ENCODE measurements at places on chromosomes 11 and 22. TPM values are rescaled to one million over a fixed set of nuclear protein-coding genes. Genes with fewer than 3 reads are reported as not detected.

Gene SPTBN2
- polyA plus RNA-seq = 16.2 TPM

Gene OOSP4A
- polyA plus RNA-seq = not detected

Gene RAD9A
- polyA plus RNA-seq = 21.5 TPM

Gene GPR152
- polyA plus RNA-seq = not detected

Gene CALCA
- polyA plus RNA-seq = not detected

Gene GPR137
- 32.9 TPM for polyA plus RNA-seq

Gene PRG3
- not detected for polyA plus RNA-seq

Gene ALX4
- under 0.01 TPM for polyA plus RNA-seq

Gene RIMBP3B
- not detected for polyA plus RNA-seq

Gene MMP13
- 0.12 TPM for polyA plus RNA-seq

Gene CCDC73
- not detected for polyA plus RNA-seq

- no peak for DNase-seq
Observed at GRCh38 chr11:74770456-74770855, 21.8 kb downstream of the RNF169 start.

DNA sequence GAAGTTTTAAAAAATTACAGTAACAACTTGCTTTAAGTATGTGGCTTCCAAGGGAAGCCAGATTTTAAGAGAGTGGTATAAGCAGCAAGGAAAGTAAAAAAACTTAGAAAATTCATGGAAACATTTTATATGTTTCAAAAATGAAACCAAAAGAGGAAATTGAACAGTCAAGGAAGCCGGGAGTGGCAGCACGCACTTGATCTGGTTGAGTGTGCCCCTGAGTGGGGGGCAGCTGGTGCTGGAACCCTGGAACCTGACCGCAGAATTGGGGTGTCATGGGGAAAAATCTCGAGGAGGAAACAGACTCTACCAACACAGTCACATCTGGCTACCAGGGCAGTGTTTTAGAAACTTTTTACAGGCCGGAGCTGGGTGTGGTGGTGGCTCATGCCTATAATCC is 14.0 kb downstream of the MICALL1 start:
- DNase-seq = no peak

- no peak for DNase-seq
Observed at GRCh38 chr11:27315836-27316235, 47.2 kb downstream of the CCDC34 start.

DNA sequence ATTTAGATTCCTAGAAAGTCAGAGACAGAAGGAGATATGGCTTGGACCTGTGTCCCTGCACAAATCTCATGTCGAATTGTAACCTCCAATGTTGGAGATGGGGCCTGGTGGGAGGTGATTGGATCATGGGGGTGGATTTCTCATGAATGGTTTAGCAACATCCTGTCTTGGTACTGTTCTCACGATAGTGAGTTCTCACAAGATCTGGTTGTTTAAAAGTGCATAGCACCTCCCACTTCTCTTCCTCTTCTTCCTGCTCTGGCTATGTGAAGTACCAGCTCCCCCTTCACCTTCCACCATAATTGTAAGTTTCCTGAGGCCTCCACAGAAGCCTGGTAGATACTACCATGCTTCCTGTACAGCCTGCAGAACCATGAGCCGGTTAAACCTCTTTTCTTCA is 27.6 kb upstream of the PAMR1 start:
- no peak for DNase-seq

DNA sequence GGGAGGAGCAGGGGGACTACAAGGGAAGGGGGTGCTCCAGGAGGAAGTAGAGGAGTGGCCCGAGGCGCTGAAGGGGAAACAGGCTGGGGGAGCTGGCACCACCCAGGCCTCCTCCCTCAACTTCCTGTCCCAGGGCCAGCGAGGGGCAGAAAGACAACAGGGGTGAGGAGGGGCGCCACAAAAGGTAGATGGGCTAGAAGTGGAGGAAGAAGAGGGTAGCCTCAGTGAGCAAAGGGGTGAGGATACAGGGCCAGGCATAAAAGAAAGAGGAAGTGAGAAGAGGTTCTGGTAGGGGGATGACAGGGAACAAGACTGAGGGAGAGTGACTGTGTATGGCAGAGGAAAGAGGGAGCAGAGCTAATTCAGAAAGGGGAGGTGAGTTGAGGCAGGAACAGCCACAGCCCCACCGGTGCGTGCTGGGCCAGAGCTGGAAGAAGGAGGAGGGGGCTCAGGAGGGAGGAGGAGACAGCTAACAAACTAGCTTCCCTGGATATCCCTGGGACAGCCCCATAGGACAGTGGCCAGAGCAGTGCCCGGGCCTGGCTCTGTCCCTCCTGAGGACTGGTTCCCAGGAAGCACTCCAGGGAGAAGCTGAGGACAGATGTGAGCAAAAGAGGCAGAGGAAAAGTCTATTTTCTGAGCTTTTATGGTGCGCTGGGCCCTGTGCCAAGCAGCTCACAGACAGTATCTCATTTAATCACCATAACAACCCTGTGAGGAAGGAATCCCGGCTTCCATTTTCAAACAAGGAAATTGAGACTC is 8.5 kb downstream of the DCHS1 start:
- peak; percentile 73 for DNase-seq

GRCh38 chr11:95716266-95716665 is 73.3 kb downstream of the FAM76B start:
- no peak for DNase-seq

DNA sequence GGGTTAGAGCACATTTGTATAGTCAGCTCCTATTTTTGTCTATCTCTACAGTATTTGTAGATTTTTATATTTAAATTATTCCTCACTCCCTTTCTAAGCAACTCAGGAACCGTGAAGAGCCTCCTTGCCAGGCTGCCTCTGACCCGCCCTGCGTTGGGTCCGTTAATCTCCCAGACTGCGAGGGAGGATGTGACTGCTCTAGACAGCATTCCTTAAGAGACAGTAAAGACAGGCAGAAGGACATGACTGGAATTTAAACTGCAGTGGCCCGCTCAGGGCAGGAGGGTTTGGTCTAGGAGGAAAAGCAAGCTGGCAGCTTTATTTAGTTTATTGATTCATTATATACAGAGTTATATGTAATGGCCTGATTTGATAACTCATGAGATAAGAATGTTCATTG is 413.7 kb downstream of the TMEM135 start:
- no peak for DNase-seq

GRCh38 chr11:68904248-68904847 is 657 bp downstream of the IGHMBP2 start:
- peak; percentile 66 for DNase-seq

DNA sequence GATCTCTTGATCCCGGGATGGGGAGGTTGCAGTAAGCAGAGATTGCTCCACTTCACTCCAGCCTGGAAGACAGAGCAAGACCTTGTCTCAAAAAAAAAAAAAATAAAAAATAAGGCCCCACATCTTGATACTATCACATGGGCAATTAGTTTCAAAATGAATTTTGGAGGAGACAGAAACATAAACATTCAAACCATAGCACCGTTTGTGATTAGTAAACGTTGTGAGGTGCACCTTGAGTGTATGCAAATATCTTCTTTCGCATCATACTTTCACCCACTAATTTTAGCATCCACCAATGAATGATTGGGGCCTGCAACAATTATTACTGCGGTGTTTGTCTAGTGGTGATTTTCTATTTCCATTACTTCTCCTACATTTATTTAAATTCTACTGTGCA is 11.0 kb upstream of the SPDYC start:
- DNase-seq = no peak

DNA sequence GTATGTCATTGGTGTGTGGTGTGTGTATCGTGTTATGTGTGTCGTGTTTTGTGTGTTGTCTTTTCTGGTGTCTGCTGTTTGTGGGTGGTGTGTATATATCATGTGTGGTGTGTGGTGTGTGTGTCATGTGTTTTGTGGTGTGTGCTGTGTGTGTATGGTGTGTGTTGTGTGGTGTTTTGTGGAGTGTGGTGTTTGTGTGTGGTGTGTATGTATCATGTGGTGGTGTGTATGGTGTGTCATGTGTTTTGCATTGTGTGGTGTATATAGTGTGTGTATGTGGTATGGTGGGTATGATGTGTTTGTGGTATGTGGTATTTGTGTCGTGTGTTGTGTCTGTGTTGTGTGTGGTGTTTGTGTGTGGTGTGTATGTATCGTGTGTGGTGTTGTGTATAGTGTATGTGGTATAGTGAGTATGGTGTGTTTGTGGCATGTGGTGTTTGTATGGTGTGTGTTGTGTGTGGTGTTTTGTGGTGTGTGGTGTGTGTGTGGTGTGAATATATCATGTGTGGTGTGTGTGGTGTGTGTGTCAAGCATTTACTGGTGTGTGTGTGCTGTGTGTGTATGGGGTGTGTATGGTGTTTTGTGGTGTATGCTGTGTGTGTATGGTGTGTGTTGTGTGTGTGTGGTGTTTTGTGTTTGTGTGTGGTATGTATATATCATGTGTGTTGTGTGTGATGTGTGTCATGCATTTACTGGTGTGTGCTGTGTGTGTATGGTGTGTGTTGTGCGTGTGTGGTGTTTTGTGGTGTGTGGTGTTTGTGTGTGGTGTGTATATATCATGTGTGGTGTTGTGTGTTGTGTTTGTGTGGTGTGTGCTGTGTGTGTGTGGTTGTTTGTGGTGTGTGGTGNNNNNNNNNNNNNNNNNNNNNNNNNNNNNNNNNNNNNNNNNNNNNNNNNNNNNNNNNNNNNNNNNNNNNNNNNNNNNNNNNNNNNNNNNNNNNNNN is 12.7 kb downstream of the PIM3 start:
- DNase-seq = no peak

DNA sequence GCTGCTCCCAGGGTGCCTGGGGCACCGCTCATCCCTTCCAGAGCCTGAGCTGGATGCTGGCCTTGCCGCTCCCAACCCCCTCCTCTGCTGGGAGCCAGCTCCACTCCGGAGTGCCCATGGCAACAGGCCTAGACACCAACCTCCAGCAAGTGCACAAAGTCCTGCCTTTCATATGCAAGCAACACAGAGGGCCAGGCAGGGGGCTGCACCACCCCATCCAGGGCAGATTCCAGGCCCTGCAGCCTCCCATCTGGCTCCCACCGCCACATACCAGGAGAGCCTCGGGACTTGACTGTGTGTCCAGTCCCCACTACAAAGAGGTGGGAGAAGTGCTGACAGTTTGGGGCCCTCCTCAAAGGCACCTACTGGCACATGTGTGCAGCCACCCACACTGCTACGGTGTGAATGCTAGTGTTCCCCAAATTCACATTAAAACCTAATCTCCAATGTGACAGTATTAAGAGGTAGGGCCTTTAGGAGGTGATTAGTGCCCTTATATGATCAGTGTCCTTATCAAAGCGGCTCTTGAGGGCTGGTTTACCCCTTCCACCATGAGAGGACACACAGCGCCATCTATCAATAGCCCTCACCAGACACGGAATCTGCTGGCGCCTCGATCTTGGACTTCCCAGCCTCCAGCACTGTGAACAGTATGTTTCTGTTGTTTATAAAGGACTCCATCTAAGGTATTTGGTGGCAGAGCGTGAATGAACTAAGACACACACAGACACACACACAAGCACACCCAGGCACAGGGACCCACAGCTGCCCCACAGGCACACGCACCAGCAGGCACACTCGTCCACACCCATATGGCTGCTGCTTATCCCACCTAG is 16.2 kb downstream of the ARVCF start:
- DNase-seq = peak; percentile 64

GRCh38 chr22:44231233-44231632 is 50.5 kb downstream of the PARVG start:
- DNase-seq = no peak

DNA sequence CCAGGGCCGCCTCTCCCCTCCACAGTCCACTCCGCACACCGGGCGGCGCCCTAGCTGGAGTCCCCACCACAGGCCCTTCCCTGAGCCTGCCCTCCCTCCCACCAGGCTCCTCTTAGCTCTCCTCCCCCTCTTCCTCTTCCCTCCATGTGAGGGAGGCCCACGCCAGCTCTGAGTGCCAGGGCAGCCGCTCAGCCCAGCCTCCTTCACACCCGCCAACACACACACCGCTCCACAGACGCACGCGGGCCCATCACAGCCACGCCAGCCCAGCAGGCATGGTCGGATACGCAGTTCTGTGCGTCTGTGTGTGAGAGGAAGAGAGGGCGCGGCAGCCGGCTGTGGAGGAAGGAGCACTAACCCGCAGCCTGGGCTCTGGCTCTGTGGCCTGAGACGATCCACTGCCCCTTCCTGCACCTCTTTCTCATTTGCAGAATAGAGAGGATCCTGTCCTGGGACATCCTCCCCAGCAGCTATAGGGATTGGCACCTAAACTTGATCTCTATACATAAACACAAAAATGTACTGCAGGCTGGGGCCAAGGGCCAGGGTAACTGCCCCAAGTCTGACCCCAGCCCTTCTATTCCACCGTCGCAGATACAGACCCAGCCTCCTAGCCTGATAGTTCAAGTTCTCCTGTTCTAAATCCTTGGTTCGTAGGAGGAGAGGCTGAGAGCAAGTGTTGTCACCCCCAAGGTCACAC is 3.5 kb downstream of the CHRM4 start:
- no peak for DNase-seq

- no peak for DNase-seq
Observed at GRCh38 chr22:35102663-35103062, 36.7 kb downstream of the ISX start.

DNA sequence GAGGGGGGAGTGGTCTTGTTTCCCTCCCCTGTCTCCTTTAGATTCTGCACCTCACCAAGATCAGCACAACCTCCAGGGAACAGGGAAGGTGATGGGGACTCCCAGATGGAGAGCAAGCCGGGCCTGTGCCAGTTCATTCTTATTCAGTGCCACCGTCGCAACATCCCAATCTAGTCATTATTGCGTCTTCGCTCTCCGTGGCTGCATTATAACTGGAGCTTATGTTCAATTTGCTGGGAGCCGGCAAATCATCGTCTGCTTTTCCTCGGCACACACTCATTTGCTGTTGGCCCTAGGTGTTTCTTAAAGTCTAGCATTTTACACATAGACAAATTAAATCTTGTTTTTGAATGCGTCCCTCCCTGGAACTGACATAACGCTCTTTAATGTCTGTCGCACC is 1269.7 kb downstream of the BRD1 start:
- DNase-seq = no peak

GRCh38 chr11:6297831-6298230 is 22.5 kb downstream of the CAVIN3 start:
- no peak for DNase-seq

DNA sequence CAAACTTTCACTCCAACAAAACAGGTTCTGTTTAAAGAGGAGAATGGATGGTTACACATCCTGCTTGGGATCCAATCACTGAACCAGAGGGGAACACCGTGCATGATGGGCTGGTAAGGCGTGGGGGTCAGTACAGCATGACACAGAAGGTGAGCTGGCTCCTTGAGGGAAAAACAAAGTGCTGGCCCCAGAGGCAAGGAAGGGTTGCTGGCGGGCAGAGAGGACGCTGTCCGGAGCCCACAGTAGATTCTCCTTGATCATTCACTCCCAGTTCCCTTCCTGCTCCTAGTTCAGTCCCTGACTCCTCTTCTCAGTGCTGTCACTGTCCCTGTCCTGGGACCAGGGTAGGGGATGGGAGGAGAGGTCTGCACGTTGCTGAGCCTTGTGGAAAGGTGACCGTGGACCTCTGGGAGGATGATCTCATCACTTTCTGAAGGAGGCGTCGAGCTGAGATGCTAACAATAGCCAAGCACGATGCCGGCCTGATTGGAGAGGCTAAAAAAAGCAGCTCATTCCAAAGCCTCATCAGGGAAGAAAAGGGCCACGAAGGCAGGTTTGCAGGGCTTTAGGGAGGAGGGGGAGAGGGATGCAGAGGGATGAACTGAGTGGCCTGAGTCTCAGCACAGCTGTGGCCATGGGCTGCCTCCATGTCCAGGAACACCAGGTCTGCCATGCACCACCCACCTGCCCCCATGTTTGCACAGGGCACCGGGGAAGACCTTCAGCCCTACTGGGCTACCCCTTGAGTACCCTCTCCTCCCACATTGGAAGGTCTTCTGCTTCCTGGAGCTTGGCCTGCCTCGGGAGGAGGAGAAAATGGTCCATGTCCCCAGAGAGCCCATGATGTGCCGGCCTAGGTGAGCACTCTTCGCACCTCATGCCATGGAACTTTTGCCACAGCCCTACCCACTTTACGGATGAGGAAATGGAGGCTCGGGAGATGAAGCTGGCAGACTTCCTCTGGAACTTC is 72.7 kb upstream of the RTL6 start:
- no peak for DNase-seq

All from SK-N-SH (cell line).